ENCODE measurements at places on chromosomes 1 and 21.

DNA sequence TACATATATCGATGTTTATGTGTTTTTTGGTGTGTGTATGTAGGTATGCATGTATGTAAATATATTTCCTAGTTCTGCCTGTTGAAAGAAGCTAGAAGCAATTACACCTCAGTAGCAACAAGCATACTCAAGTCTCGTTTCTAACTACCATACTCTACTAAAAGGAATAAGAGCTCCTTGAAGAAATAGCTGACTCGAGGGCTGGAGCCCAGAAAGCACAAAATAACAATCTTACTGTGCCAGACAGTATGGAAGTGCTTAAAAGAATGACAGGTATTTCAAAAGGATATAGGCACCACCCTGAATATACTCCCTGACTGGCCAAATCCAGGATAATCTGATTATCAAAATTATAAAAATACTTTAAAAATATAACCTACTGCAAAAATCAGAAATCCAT is 23.2 kb downstream of the FUBP1 start:
- DNase-seq = no peak

GRCh38 chr1:18940303-18941020 is 16.0 kb downstream of the IFFO2 start:
- DNase-seq = no peak

DNA sequence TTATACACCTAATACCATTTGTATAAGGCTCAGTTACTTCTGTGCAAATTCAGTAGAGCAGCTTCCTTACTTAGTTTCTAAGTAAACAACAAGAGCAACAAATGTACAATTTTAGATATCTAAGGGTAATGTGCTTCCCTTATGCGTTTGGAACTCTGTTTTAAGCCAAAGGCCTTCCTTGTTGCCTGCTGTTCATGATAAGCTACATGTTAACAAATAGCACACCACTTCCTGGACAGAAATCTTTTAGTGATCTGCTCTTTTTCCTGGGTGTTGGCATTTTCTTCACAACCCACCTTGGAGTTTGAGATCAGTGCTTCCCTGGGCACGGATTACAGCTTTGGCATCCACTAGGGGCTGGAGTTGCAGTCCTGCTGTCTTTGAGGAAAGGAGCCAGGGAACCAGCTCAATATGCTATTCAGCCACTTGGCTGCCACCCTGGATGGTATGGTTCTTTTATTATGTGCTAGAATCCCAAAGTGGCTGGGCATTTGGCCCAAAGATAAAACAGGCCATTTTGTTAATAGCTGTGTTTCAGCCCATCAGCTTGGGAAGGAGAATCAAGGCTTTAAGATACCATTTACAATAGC is 55.6 kb upstream of the ADAR start:
- no peak for DNase-seq

DNA sequence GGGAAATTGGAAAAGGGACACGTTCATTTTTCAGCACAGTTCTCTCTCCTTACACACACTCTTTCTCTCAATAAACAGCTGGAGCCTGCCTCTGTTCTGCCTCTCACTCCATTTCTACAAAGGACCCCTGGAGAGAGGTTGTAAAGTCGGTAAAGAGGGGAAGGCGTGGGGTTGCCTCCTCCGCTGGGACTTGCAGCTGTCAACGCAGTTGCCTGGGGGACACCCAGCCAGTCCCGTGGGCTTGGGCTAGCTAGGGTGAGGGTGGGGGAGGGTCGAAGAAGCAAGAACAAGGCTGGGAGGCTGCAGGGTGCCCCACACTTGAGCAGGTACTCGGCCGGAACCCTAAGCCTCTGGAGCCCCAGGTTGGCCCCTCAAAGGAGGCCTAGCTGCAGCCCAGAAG is 27.6 kb downstream of the C1orf216 start:
- DNase-seq = no peak

DNA sequence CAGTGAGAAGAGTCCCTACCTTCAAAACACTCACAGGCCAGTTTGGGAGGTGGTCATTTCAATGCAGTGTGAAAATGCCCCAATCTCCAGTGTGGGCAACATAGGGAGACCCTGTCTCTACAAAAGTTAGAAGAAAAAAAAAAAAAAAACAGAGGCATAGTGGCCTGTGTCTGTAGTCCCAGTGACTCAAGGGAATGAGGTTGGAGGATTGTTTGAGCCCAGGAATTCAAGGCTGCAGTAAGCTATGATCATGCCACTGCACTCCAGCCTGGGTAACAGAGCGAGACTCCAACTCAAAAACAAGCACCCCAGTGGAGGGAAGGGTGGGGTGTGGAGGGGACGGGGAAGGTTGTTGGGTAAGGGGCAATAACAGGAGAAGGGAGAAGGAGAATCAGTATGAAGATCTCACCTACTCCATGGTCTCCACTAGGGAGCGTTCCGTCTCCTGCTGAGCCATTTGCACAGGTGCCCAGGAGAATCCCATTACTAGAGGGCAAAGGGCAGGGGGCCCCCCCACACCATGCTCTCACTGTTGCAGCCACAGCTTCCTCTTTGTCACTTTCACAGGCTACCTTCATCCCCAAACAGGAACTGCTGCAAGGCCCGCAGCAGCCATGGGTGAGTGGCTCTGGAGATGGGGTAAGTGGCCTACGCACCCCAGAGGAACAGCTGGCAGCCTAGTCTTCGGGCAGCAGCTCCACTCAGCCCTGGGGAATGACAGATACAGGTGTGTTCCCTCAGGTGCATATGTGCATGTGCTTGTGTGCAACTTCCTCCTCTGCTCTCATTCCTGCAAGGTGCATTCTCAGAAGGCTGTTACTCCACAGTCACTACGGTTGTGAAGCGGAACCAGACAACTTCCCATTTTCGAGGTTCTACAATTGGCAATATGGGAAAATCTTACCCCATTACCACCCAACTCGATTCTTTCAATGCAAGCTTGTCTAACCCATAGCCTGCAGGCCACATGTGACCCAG is 87.9 kb upstream of the LYST start:
- DNase-seq = no peak

GRCh38 chr21:31641416-31641922 is 18.0 kb upstream of the SOD1 start:
- DNase-seq = no peak

GRCh38 chr1:25642574-25643108 is 26.1 kb downstream of the MAN1C1 start:
- peak; percentile 31 for DNase-seq

DNA sequence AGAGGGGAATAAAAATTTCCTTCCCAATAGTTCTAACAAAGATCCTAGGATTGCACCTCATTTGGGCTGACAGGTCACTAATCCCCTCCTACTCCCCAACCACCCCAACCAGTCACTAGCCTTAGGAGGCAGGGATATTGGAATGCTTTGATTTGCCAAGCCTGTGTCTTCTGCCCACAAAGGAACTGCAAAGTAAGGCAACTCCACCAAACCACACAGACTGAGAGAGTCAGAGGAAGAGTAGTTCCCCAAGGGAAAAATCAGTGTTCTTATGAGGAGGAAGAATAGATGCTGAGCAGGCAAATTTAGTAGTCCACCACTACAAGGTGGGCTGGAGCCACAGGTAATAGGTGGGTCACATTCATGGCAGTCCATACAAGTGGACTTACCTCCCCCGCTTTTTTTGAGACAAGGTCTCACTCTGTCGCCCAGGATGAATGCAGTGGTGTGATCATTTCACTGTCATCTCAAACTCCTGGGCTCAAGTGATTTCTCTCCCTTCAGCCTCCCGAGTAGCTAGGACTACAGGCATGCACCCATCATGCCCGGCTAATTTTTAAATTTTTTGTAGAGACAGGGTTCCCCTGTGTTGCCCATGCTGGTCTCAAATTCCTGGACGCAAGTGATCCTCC is 3.7 kb upstream of the TMEM39B start:
- no peak for DNase-seq

DNA sequence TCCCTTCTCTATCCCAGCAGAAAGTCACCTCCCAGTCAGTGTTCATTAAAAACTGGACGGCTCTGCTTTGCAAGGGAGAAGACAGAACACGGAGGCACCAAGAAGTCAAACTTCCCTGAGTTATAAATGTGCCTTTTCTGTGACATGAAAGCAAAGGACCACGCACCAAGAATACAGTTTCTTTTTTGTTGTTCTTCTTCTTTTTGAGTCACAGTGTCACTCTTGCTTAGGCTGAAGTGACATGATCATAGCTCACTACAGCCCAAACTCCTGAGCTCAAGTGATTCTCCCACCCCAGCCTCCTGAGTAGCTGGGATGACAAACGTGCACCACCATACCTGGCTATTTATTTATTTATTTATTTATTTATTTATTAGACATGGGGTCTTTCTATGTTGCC is 22.7 kb downstream of the GLUL start:
- no peak for DNase-seq

DNA sequence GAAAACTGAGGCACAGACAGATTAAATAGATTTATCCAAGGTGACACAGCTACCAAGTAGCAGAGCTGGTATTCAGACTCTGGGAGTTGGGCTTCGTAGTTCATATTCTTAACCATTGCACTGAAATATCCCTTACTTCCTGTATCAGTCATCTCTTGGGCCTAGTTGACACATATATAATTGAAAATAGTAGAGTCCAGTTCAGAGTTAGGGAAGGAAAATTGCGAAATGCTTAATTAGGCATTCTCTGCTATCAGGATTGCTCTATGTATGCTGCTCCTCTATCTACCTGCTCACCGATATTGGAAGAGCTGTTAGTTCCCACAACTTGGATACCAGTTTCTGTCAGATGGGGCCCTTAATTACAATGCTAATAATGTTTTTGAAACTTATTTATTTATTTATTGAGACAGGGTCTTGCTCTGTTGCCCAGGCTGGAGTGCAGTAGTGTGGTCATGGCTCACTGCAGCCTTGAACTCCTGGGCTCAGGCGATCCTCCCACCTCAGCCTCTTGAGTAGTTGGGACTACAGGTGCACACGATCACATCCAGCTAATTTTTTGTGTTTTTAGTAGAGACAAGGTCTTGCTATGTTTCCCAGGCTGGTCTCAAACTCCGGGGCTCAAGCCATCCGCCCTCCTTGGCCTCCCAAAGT is 8.2 kb downstream of the RCOR3 start:
- no peak for DNase-seq

- no peak for DNase-seq
These were observed 23.9 kb downstream of the PRRC2C start for GRCh38 chr1:171509191-171509590.

DNA sequence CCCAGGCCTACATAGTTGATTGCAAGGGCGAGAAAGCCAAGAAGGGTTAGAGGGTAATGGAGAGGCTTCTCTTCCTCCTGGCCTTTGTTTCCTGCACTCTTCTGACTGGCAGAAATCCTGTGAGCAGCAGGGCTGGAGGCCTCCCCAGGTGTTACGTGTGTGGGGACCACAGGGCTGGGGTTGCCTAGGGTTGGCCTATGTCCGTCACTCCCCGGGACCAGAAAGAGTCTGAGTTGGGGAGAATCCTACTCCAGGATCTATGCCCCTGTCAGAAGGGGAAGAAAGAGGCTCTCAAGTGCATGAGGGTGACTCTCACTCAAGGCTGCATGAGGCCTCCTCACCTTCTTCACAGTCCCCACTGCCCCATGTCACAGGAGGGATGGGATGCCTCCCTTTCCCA is 38.5 kb downstream of the IGFN1 start:
- no peak for DNase-seq

DNA sequence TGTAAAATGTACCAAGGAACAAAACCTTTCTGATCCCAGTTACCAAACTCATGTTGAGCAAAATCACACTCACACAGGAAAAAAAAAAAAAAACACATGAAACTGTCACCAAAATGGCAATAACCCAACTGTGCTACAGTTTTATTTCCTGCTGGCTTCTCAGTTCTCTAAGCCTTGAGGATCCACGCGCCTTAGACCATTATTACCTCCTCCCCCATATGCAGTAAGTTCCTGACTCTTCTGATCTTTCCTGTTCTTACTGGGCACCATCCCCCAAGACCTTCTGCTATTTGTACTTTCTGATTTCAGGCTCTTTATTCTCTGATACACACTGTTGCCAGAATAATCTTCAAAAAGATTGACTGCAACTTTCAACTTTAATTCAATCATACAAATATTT is 79.6 kb downstream of the SLC45A1 start:
- no peak for DNase-seq
